ENCODE measurements at places on chromosomes 4 and X. TPM values are rescaled to one million over a fixed set of nuclear protein-coding genes. Genes with fewer than 3 reads are reported as not detected.

BRCC3 gene
- polyA plus RNA-seq: 27.3 TPM

ARHGAP24 gene
- polyA plus RNA-seq: not detected

KLHL13 gene
- polyA plus RNA-seq: 0.24 TPM

TAF7L gene
- polyA plus RNA-seq: not detected

BST1 gene
- 0.39 TPM for polyA plus RNA-seq

GYPA gene
- polyA plus RNA-seq: not detected

Data from CD8-positive, alpha-beta memory T cell (primary cell).